ENCODE measurements at places on chromosomes 7 and 10. TPM values are rescaled to one million over a fixed set of nuclear protein-coding genes. Genes with fewer than 3 reads are reported as not detected.

The C10orf90 gene
- polyA plus RNA-seq: 0.21 TPM

The TAS2R38 gene
- polyA plus RNA-seq: 0.23 TPM

The MYPN gene
- polyA plus RNA-seq: 0.43 TPM

The SLC29A4 gene
- 12.3 TPM for polyA plus RNA-seq

The PRLHR gene
- polyA plus RNA-seq: 0.03 TPM

The CYP2C18 gene
- polyA plus RNA-seq: not detected

The POLL gene
- polyA plus RNA-seq: 22.0 TPM

The ZYX gene
- 271 TPM for polyA plus RNA-seq

The CCDC172 gene
- not detected for polyA plus RNA-seq

The TRIM74 gene
- 0.26 TPM for polyA plus RNA-seq

The HMX3 gene
- polyA plus RNA-seq: not detected

The CYP2W1 gene
- 0.10 TPM for polyA plus RNA-seq

The GPR37 gene
- polyA plus RNA-seq: not detected

The ABCB1 gene
- 2.0 TPM for polyA plus RNA-seq

The PRPF18 gene
- 13.8 TPM for polyA plus RNA-seq

The PAPOLB gene
- polyA plus RNA-seq: not detected

The MRPS33 gene
- polyA plus RNA-seq: 88.8 TPM

The PTPRN2 gene
- polyA plus RNA-seq: 3.9 TPM

The CREB5 gene
- polyA plus RNA-seq: 19.3 TPM

The AKR1B15 gene
- polyA plus RNA-seq: not detected

The SLC26A5 gene
- not detected for polyA plus RNA-seq

The ZNF679 gene
- not detected for polyA plus RNA-seq

The OLAH gene
- polyA plus RNA-seq: not detected

The CALN1 gene
- not detected for polyA plus RNA-seq

The SLC35G1 gene
- polyA plus RNA-seq: 7.3 TPM

The ASZ1 gene
- not detected for polyA plus RNA-seq

The TUBB8 gene
- 0.13 TPM for polyA plus RNA-seq

The BTBD16 gene
- polyA plus RNA-seq: not detected

The EVX1 gene
- not detected for polyA plus RNA-seq

The CEP41 gene
- 20.9 TPM for polyA plus RNA-seq

The MSMB gene
- not detected for polyA plus RNA-seq

The ABCC2 gene
- 0.48 TPM for polyA plus RNA-seq

The INHBA gene
- polyA plus RNA-seq: 81.0 TPM

The ZC3HAV1L gene
- polyA plus RNA-seq: 9.7 TPM

The BMPER gene
- 20.0 TPM for polyA plus RNA-seq

The SH3PXD2A gene
- 2.5 TPM for polyA plus RNA-seq

The TAS2R41 gene
- polyA plus RNA-seq: not detected

The CDH23 gene
- 0.18 TPM for polyA plus RNA-seq

The PAX4 gene
- polyA plus RNA-seq: not detected

The OR9A2 gene
- polyA plus RNA-seq: not detected

The FGF8 gene
- 0.34 TPM for polyA plus RNA-seq

The CUZD1 gene
- 0.89 TPM for polyA plus RNA-seq

The SKAP2 gene
- polyA plus RNA-seq: 0.91 TPM

The SAMD9L gene
- 1.8 TPM for polyA plus RNA-seq

The PPP1R3A gene
- not detected for polyA plus RNA-seq

The PPP1R17 gene
- polyA plus RNA-seq: not detected

The ITIH5 gene
- polyA plus RNA-seq: 0.05 TPM

The TMEM225B gene
- polyA plus RNA-seq: 1.5 TPM

The SCART1 gene
- polyA plus RNA-seq: 3.4 TPM

The CPEB3 gene
- polyA plus RNA-seq: 0.36 TPM

The WDR86 gene
- polyA plus RNA-seq: 2.5 TPM

The DGKI gene
- 1.3 TPM for polyA plus RNA-seq

The EPO gene
- not detected for polyA plus RNA-seq

The ETV1 gene
- 24.9 TPM for polyA plus RNA-seq

The C10orf62 gene
- polyA plus RNA-seq: 0.19 TPM

The MMRN2 gene
- 0.05 TPM for polyA plus RNA-seq

The PLXNA4 gene
- polyA plus RNA-seq: 3.0 TPM

The FEZF1 gene
- polyA plus RNA-seq: not detected

The ABI1 gene
- 36.7 TPM for polyA plus RNA-seq

The C10orf105 gene
- not detected for polyA plus RNA-seq

Measured in SK-N-SH (cell line).